AG20443 (cell line): ENCODE measurements at places on chromosomes 12 and 14.

GRCh38 chr12:115308918-115309317 is 624.9 kb upstream of the TBX3 start:
- DNase-seq, result no peak

GRCh38 chr12:121009741-121010140 is 6.5 kb downstream of the C12orf43 start:
- peak; percentile 29 for DNase-seq

GRCh38 chr14:78798757-78799156 is 628.6 kb downstream of the NRXN3 start:
- DNase-seq, result no peak

- peak; percentile 33 for DNase-seq
These were observed 1.5 kb downstream of the PNMA1 start for GRCh38 chr14:73712540-73713180.

DNA sequence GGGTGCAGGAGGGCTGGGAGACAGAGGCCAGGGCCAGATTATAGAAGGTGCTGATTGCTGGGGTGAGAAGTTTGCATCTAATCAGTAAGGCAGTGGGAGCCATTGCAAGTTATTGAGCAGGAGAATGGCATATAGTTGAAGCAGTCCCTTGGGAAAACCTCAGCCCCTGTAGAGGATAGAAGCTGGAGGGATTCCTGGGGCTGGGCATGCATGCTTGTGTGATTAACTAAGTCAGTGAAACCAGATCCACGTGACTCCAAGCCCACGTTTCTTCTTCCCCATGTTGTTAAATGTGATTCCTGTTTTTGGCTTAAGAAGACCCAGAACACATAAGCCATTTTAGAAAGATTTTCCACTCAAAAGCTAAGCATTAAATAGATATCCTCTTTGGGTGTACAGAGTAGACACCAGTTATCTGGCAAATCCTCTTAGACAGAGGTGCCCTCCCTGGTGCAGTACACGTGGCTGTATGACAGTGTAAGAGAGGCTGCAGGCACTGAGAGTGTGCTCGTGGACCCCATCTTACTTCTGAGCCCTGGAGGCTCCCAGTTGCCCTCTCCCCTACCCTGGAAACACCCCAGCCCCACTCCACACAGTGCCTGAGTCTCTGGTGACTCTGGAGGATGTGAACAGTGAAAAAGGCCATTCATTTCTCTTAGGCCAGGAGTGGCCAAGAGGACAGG is 3.2 kb downstream of the C14orf132 start:
- DNase-seq, result peak; percentile 27

DNA sequence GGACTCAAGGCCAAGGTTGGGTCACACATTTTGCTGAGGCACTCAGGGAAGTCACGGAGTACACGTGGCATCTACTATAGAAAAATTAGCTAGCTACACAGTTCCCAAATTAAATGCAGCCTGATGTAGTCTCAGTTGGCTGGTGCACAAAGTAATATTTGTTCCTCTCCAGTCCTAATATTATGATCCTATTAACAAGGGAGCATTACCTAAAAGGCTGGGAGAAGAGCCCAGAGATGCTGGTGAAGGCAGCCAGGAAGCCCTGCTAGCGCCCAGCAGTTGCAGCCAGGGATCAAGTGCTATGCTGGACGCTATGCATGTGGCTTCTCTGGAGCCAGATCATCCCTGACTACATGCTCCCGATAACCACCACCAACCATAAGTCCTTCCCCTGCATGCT is 88.0 kb upstream of the GSC start:
- no peak for DNase-seq

DNA sequence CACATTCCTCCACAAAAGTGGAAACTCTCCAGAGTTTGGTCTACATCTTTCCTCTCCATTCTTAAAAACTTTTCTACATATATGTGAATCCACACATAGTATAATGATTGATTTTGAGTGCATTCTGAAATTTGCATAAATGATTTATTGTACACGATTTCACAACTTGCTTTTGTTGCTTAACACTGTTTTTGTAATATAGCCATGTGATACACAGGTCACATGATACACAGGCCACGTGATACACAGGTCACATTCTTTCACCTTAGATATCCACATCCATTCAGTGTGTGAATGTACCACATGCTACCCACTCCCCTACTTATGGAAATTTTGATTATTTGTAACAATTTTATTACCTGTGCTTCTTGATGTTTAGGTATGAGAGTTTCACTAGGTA is 319.1 kb downstream of the ZFP36L1 start:
- no peak for DNase-seq

DNA sequence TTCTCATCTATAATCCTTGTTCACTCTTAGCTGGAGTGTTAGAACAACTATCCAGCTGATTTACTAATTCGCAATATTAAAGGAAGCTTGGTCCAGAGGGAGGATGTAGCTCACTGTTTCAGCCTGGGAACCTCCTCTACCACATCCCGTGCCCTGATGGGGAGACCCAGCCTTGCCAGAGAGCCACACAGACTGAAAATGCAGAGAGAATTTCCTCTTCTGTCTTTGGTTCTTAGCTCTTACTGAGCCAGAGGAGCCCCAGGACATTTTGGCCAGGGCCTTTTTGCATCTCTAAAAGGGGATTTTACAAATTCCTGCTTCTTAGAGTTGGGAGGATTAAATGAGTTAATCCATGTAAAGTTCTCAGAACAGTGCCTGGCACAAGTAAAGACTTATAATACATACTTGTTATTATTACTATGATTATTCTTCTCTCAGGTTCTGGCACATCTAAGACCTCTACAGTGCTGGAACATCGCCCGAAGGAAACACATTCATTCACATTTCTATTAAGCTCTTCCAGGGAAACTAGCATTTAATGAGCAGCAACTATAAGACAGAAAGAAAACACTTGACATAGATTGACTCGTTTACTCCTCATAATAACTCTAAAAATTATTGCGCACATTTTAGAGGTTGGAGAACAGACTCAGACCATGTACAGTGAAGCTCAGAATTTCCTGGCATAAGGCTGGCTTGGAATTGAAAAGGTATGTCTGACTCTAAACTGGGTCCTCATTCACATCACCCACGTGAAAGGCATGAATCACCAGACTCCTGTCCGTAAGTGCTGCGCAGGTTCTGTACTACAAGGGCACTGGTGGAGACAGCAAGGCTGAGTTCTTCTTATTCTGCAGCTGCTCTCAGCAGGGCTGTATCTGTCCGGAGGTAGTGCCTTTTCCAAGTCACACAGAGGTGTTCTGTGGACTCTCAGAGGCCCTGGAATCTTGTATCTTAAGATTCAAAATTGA is 27.8 kb upstream of the AEBP2 start:
- DNase-seq, result no peak

GRCh38 chr12:43336962-43337555 is 214.9 kb downstream of the ADAMTS20 start:
- DNase-seq, result peak; percentile 23

DNA sequence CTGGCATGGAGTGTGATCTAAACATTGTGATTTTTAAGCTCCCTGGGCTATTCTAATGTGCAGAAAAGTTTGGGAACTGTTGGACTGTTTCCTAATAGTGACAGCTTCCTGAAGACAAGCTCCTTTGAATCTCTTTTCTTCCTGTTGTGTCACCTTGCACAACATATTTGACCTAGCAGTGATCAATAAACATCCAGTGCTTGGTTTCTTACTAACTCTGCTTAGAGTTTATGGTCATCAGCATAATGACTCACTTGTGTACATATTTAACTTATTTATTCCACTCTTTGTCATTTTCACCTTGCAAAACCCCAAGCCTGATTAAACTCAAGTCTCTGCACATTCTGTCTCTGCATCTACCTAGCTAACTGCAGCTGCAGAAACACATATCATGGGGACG is 27.3 kb upstream of the TBC1D30 start:
- DNase-seq, result no peak

DNA sequence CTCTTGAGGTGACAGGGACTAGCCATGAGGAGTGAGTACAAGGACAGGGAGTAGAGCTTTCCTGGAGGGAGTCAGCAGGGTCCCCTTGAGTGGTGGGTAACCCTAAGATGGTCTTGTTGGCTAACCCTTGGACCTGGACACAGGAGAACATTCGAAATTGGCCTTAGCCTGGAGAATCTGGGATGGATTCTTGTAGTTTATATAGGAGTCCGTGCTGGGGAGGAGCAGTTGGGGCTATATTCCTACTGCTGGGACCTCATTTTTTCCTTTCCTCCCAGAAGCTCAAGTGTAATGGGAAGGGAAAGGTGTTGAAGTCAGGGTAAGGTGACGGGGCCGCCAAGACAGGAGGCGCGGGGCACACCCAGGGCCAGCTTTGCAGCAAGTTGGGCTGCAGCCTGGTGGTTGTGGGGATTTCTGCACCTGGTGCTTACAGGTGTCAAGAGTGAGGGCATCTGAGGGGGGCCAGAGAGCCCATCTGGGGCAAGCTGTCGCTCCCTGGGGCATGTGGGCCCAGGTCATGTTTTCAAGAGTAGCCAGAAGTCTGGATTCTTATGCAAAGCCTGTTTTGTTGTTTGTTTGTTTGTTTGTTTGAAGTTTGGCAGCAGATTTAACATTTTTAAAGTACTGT is 5.1 kb downstream of the BCL7A start:
- no peak for DNase-seq

DNA sequence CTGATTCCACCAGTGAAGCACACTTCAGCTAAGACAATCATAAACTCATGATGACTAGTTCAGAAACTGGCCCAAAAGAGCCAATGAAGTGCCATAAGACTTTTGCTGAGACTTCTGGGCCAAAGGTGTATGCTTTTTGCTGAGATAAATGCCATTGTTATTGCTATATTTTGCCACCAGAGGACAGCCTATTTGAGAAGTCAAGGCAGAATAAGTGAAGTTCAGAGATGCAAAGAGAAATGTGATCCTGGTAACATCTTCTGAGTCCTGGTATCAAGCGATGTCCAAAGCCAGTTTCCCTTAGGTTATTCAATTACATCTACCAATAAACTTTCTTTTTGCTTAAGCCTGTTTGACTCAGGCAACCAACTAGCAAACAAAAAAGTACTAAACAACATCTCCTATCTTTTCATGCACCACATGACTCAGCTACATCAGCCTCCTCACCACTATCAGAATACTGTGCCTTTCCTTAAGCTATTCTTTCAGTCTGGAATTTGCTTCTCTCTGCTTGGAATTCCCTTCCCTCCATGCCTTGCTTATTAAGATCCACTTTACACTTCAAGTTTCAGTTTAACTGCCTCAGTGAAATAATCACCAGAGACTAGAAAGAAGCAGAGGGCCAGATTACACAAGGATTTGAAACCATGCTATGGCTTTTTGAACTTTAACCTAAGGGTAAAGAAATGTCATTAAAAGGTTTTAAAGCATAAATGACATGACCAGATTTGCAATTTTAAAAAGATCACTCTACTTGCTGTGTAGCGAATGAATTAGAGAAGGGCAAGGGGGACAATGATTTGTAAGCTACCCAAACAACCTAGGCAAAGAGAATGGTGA is 14.0 kb downstream of the CRY1 start:
- DNase-seq, result peak; percentile 20

DNA sequence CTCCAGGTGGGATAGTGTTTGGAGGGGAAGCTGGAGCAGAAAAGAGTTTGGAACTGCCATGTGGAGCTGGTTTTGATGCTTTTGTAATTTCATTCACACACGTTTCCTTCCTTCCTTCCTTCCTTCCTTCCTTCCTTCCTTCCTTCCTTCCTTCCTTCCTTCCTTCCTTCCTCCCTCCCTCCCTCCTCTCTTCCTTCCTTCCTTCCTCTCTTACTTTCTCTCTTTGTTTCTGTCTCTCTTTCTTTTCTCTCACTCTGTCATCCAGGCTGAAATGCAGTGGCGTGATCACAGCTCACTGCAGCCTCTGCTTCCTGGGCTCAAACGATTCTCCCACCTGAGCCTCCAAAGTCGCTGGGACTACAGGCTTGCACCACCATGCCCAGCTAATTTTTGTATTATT is 168.0 kb upstream of the ARID2 start:
- no peak for DNase-seq
